ENCODE measurements at places on chromosomes 5 and 9.

- no peak for DNase-seq
These were observed 47.2 kb upstream of the COX7C start for GRCh38 chr5:86570427-86571083.

DNA sequence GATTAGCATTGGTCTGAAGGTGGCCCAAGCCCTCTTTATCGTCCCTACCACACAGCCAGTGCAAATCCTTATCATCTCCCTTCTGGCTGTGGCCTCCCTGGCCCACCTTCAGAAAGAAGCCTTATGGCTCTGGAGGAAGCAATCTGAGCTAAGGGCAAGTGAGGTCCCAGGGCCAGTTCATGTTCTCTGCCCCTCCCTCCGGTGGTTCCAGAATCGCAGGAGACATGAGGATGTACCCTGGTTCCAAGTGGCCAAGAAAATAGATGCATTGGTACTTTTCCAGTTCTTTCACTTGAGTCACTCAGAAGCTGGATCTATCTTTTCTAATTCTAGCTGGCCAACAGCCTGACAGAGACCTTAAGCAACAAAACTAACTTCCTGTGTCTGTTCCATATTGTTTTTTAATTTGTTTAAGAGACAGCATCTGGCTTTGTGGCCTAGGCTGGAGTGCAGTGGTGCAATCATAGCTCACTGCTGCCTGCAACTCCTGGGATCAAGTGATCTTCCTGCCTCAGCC is 60.7 kb downstream of the LHFPL2 start:
- no peak for DNase-seq

DNA sequence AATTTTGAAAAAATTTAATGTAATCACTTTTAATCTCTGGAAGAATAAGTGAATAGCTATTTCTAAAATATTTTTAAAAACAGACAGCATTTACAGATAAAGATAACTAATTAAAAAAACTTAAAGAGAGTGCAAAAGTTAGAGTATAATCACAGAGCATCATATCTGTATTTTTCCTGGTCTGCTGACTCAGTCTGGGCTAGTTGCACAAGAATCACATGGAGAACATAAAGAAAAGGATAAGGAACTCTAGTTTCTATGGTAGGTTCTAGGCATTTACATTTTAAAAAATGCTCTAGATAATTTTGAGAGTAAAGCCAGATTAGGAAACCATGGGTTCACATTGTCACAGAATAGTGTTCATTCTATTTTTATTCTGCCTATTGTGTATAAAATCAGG is 347.4 kb downstream of the PSAT1 start:
- DNase-seq: no peak

DNA sequence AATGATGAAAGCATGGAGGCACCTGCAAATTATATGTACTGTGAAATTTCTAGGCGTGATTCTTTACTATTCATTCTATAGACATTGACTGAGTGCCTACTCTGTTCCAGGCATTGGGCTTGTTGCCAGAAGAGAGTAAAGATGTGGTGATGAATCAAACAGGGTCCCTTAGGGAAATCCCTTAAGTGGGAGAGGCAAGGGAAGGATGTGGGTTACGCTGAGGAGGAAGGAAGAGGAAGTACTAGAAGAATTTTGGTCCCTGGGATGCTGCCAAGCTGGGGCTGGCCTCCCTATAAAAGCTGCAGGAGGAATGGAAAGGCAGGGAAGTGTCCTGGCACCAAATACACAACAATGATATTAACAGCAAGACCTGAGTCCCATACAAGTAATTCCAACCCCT is 76.7 kb upstream of the SPOCK1 start:
- no peak for DNase-seq

GRCh38 chr5:142894749-142895148 is 124.6 kb downstream of the ARHGAP26 start:
- no peak for DNase-seq

DNA sequence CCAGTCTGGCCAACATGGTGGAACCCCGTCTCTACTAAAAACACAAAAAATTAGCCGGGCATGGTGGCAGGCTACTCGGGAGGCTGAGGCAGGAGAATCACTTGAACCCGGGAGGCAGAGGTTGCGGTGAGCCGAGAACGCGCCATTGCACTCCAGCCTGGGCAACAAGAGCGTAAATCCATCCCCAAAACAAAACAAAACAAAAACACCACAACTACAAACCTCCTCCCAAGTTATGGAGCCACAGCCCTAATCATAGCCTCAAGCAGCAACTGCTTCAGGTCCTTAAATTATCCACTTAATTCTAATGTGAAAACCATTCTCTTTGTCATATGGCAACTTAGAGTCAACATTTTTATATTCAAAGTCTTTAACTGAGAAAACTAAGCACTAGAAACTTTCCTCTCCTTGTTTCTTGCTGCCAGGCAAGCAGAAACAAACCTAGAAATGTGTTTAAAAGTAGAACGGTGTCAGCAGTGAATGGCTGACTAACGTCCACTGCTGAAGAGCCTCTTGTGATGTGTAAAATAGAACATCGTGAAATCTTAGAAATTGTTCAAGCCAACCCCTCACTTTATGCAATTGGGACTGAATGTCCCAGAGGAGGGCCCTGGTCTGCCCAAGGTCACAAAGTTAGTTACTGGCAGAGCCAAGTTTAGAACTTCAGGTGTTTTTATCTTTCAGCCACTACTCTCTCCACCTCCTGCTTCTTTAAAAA is 5.7 kb downstream of the TMEM245 start:
- no peak for DNase-seq

GRCh38 chr5:118211606-118212005 is 776.7 kb downstream of the DTWD2 start:
- DNase-seq: no peak

DNA sequence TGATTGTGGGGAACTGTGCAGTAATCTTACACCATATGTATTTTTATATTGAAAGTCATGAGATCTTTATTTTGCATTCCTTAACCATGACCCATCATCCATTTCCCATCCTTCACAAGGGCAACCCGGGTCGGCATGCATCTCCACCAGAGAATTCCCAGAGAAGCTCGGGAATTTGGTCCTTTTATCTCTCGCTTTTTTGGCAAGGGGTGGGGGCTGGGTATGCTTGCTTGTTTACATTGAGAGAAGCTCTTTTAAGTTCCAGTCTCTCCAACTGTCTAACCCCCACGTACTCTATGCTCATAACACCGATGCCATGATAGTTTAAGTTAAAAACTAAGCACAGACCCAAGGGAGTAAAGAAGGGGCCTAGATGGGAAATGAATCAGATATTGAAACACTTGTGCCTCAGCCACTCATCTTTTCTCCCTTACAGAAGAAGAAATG is 109.9 kb upstream of the NFIB start:
- no peak for DNase-seq

DNA sequence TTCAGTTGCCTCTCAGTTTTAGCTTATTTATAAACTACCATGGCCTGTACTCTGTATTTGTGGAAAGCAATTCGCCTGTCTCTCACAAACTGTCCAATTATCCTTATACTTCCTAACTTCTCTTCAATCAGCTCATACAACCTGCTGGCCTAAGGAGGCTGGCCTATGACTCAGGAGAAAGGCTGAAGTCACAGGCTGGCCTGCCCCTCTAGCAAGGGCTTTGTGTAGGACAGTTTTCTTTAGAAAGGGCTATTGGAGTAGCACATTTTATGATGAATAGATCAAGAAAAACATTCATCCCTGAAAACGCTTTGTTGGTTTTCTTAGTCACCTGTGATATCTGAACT is 988.7 kb upstream of the ARRDC3 start:
- DNase-seq: no peak

GRCh38 chr5:91469517-91470165 is 86.5 kb upstream of the ARRDC3 start:
- no peak for DNase-seq

DNA sequence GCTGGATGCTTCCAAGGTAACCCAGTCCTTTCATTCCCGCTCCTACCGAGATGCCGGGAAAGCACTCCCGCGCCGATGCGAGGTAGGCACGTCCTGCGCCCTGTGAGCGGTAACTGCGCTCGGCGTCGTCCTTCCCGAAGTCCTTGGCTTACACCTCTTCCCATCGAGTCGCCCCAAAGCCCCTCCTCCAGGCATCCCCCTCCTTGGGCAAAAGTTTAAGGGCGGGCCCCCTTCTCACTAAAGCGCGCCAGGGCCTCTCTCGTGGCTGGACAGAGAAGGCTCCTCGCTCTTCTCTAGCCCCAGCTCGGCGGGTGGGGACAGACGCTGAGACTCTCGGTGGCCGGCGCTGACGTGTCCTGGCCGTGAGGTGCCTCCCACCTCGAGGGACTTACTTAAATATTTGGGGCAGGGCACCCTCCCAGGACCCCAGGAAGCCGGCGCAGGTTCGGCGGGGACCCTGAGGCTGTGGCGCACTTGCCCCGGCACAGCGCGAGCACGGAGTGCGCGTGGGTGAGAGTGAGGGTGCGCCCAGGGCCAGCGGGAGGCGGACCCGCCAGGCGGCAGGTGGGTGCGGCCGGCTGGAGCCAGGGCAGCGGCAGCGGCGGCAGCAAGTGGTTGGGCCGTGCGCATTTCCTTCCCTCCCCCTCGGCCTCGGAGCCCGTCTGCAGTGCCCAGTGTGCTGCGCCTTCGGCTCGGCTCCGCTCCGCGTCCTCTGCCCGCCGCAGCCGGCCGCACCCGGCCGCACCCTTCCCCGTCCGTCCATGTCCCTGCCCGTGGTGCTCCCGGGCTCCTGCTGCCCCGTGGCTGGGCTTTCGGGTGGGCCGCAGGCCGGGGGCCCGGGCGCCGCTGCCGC is at the start of gene ENTREP1:
TSS of gene ENTREP1 (plus strand) at position 667 of the 853 bp plus-strand sequence. CDS start at position 762, 95 bp downstream.
- no peak for DNase-seq

DNA sequence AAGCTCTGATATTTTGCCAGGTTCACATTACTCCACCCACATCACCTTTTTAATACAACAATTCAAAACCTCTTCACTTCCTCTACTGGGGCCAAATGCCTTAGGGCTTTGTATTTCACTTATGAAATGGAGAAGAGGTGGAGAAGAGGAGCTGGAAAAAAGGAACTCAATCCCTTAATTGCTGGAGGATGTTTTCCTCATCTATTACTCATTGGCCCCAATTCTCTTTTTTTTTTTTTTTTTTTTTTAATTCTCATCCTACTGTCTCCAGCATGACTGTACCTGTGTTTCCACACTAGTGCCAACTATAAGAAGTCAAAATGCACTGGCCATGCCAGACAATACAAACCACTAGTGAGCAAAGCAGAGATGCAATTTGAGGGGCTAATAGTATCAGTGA is 20.9 kb downstream of the FAM13B start:
- DNase-seq: no peak

GRCh38 chr5:135667673-135668072 is 88.9 kb upstream of the CXCL14 start:
- DNase-seq: no peak

DNA sequence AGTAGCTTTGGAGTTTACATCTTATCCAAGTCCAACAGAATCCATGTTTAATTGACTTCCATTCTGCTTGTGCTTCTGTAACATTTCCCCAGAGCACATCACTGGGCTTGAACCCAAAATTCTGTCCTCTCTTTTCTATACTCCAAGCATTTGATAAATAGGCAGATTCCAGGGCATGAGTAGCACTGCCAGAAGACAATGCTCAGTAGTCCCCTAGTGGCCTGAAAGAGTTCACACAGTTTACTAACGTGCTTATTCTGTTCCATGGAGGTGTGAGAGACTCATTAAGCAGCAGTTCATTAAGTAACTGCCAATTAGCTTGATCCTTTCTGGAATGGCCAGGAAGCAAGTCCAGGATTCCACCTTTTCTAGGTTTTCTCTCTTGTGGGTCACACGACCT is 9.4 kb upstream of the GABRA6 start:
- DNase-seq: no peak

- DNase-seq: no peak
These were observed 11.1 kb upstream of the SHOC1 start for GRCh38 chr9:111805830-111806241.
